ENCODE measurements at places on chromosomes 12 and 14.

DNA sequence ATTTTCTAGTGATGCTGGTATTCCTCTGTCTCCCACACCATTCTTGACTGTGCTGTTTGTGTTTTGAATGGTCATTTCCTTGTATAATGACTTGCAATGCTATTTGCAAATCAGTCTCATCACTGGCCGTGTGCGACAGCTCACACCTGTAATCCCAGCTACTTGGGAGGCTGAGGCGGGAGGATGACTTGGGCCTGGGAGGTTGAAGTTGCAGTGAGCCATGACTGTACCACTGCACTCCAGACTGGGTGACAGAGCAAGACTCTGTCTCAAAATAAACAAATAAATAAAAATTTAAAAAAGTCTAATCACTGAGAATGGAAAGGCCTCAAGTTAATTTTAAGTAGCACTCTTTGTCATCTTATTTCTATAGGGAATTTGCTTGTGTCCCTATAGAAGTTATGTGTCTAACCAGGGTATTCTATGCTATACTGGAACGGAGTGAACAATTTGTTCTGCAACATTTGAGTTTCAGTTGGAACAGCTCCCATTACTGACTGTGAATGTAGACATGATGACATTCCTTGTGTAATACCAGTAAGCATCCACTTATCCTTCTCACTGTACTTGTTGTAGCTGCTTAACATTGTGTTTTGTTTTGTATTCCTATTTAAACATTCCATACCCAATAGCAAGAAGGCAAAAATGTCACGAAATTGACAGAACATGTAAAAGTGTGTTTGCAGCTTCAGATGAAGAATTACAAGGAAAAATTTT, 126.3 kb downstream of the MGST1 start:
- DNase-seq = no peak

GRCh38 chr14:91945751-91946621, 1.5 kb downstream of the FBLN5 start:
- DNase-seq = no peak

DNA sequence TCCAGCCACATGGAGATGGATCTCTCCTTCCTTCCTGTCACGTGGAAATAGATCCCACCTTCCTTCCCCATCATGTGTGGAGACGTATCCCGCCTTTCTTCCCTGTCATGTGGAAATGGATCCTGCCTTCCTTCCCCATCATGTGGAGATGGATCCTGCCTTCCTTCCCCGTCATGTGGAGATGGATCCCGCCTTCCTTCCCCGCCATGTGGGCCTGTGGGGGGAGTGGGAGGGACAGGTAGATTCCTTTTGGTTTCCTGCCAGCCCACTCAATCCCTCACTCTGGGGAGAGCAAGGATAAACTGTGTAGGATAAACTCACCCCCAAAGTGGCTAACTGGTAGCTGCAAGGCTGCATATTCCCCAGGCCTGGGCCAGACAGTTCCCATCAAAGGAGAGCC, 31.7 kb upstream of the TDRD9 start:
- DNase-seq = no peak

- no peak for DNase-seq
Observed at GRCh38 chr14:98197933-98198332, 1074.1 kb downstream of the BCL11B start.

GRCh38 chr14:68210729-68211299, 391.2 kb downstream of the RAD51B start:
- peak; percentile 28 for DNase-seq

GRCh38 chr12:56373515-56373914, 10.9 kb upstream of the APOF start:
- DNase-seq = no peak

DNA sequence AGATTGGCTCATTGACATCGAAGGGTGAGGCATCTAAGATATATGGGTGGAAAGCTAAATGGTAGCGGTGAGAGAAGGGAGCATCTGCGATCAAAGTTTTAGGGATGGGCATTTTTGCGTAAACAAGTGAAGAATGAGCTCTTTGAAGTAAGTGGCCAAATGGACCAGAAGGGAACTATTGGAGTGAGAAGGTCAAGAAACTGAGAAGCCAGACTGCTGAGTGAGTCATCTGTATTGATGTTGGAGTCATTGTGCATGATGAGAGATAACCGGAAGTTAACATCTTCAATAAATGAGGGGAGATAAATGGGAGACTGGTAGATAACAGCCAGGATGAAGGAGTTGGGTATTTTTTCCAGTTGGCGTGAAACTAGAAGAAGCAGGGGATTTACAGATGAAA, 271.9 kb upstream of the PDE3A start:
- DNase-seq = no peak

All from T-helper 17 cell (primary cell).